ENCODE measurements at places on chromosomes 12 and 14.

- DNase-seq, result no peak
Observed at GRCh38 chr14:24430682-24431568, 1.2 kb downstream of the KHNYN start.

DNA sequence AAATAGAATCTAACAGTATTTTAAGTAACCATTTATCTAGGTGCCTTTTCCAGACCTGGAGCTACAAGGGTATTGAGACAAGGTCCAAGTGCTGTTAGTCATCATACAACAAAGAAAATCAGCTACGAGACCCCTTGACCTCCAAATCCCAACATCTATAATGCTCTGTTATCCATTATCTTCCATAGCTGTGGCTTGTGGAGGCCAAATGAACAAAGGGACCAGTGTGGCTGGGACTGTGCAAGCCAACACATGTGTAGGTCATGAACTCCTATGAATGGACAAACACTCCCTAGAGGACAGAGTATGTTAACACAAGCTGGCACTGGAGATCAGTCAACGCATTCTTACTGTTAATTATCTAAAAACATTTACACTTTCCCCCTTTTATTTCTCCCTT is 374.5 kb downstream of the EMP1 start:
- no peak for DNase-seq

GRCh38 chr12:132873724-132874123 is 13.7 kb downstream of the CHFR start:
- DNase-seq, result no peak

- no peak for DNase-seq
Observed at GRCh38 chr12:19741132-19741489, 301.8 kb downstream of the AEBP2 start.

DNA sequence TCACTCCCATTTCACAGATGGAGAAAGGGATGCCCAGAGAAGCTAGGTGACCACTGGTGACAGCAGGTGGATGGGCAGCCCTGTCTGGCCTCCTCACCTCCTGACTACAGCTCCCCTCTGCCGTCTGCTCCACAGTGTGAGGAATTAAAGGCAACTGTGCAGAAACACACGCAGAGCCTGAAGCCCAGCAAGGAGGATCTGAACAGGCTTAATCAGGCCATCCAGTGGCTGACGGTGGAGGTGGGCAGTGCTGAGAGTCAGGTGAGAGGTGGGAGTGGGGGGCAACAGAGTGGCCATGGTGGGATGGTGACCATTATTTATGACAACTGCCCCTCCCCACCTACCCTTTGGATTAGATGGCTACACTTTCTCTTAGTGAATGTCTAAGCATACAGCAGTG is 1.2 kb downstream of the KRT86 start:
- no peak for DNase-seq

- DNase-seq, result no peak
Observed at GRCh38 chr14:32121948-32122347, 44.8 kb downstream of the ARHGAP5 start.

- no peak for DNase-seq
Observed at GRCh38 chr14:60356386-60356785, 107.4 kb downstream of the PPM1A start.

DNA sequence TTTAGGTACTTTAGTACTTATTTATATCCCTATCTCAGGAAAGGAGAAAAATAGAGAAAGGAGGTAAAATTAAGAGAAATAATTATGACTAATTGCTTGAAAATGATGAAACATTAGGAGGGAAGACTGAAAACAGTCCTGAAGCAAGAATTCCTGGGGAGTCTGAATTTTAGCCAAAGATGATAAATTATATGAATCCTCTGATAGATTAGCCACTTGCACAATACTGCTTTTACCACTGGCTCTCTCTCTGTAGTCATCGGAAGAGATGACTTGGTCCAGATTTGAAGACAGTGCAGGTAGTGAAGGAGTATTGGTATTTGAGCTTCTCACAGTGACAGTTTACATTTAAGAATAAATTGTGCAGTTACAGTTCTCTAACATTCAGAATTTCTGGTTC is 83.8 kb upstream of the CLEC14A start:
- no peak for DNase-seq

- DNase-seq, result no peak
Observed at GRCh38 chr14:94337274-94337673, 14.1 kb upstream of the SERPINA6 start.

- no peak for DNase-seq
Observed at GRCh38 chr14:68519671-68520187, 273.1 kb downstream of the ZFP36L1 start.

DNA sequence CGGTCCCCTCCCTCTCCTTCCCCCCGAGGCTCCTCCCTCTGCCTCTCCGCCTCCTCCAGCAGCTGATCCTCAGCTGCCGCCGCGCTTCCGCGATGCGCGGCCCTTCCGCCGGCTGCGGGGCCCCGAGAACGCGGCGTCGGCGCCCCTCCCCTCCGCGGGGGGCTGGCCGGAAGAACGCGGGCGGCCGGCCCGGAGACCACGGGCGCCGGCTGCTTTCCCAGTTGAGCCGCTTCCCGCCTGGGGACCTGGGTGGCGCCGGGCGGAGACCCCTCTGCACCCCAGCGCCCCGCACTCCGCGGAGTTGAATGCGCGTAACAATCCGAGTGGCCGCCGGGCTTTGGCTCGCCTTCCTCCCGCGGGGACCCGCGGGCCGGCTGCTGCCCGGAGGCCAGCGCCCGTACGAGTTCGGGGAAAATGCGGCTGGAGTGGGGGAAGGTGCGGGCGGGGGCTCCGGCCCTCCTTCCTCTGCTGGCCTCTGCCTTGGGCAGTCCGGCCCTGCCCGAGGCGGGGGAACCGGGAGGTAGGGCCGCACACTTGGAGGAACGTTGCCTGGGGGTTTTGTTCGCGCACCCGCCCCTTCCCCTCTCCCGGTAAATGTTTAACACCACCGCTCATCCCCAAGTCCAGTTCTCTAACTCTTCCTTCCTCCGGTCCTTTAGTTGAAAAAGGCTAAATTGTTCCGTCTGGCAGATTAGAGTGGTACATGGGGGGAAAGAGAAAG is 393 bp upstream of the DCAF5 start:
- DNase-seq, result no peak

DNA sequence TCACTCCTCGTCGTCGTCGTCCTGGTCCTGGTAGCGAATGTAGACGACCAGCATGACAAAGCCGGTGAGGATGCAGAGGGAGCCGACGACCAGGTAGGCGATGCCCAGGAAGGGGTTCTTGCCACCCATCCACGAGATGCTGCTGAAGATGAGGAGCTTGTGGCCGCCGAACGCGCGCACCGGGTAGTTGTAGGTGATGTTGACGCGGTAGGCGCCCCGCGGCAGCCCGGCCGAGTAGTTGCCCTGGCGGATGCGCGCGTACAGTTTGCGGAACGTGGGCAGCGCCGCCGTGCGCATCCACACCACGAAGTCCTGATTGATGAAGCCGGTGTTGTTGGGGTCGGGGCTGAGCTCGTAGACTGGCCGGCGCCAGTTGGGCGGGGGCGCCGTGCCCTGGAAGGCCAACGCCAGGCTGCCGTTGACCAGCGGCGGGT is 1.0 kb downstream of the TMEM30B start:
- no peak for DNase-seq

- no peak for DNase-seq
Observed at GRCh38 chr14:72643317-72643801, 250.5 kb downstream of the DPF3 start.

DNA sequence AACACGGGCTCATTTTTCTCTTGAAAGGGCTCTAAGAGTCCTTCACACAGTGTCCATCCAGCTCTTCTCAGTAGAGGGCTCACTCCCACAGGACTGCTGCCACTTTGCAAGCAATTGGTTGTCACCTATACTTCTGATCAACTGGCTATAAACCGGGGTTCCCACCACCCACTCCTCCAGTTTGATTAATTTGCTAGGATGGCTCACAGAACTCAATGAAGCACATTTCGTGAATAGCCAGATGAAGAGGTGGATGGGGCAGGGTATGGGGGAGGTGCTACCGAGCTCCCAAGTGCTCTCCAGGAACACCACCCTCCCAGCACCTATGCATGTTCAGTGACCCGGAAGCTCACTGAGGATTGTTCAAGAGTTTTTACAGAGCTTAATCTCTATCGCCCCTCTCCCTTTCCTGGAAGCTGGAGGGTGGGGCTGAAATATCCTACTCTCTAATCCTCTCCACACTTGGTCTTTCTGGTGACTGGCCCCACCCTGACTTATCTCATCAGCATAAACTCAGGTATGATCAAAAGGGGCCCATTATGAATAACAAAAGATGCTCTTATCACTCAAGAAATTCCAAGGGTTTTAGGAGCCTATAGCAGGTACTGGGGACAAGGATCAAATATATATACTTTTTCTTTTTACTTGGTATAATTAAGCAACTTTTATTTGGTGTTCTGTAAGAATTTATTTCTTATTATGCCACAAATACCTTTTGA is 13.9 kb upstream of the EGLN3 start:
- DNase-seq, result no peak

GRCh38 chr12:76920172-76921099 is 41.6 kb upstream of the CSRP2 start:
- no peak for DNase-seq

DNA sequence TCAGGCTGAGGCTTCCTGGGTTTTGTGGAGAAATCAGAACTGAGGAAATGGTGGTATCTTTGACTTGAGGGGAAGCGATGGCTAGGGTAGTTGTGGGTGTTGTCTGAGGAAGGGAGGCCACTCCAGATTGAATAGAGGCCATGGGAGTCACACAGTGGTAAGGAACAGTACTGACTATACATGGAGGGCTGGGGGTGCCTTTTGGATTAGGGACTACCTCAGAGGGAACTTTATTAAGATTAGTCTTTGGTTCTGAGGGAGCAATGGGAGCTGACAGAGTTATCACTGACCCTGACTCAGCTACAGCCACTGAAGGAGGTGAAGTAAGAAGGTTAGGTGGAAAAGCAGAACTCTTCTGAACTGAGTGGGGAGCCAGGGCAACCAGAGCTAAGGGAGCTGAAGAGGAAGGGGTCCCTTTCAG is 4.4 kb downstream of the NACA start:
- peak; percentile 41 for DNase-seq

GRCh38 chr12:120278137-120279069 is 12.9 kb upstream of the PXN start:
- DNase-seq, result no peak

- peak; percentile 18 for DNase-seq
Observed at GRCh38 chr12:49352351-49352750, 5.7 kb downstream of the DNAJC22 start.

- DNase-seq, result no peak
Observed at GRCh38 chr12:27810756-27811155, 30.7 kb upstream of the MANSC4 start.

DNA sequence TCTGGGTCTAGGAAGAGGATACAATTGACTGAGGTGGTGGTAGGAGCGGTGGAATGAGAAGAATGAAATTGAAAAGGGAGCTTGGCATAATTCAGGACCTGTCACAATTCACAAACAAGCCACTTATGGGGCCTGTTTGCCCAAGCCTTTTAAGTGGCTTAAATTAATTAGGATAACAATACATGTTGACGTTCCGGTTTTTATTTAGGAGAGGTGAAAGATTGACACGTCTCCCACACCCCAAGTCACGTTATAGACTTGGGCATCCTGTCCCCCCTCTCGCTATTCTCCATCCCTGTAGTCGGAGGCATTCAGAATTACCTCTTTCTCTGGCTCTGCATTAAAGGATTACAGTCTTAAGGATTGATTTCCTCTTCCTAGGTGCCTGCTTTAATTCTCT is 954 bp upstream of the CALCOCO1 start:
- DNase-seq, result no peak

GRCh38 chr12:49059299-49060171 is 1.1 kb downstream of the KMT2D start:
- peak; percentile 75 for DNase-seq

DNA sequence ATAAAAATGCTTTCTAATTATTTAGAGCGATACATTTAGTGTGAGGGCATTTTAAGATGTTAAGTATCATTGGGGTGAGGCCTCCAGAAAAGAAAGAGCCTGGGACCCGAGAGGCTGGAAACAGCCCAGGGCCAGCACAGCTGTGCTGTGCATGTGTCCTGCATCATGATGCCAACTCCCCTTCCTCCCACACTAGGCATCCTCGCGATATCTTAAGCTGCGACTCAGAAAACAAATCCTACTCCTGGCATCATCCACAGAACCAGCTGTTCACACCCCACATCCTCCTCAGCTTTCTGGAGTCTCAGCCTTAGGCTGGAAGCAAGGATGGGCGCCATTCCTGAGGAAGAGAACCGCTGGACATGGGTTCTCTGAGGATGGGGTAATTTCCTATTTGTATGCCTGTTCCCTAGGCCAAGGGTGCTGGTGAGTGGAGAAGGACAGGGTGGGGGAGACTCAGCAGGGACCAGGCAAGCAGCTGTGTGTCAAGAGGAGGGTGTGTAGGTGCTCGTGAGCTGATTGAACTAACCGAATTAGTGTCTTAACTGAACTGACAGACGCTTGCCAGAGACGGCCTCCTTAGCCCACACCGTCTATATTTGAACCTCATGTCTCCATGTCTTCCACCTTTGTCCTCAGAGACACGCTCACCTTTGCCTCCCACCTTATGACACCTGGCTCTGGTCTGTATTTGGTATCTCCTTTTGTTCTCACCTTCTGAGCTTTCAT is 15.6 kb upstream of the MCRS1 start:
- DNase-seq, result no peak

GRCh38 chr12:76346798-76347420 is 1.3 kb downstream of the BBS10 start:
- DNase-seq, result no peak

DNA sequence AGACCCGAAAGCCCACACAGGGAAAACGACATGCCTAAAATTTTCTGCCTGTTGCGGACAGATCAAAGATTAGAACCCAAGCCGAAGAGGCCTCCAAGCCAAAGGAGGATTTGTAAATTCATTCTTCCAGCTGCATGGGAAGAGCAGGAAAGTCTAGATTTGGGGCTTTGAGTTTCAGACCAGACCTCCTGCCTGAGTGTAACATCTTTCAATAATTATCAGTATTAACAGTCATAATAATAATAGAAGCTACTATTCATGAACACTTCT is 1.7 kb upstream of the HSPB8 start:
- no peak for DNase-seq

DNA sequence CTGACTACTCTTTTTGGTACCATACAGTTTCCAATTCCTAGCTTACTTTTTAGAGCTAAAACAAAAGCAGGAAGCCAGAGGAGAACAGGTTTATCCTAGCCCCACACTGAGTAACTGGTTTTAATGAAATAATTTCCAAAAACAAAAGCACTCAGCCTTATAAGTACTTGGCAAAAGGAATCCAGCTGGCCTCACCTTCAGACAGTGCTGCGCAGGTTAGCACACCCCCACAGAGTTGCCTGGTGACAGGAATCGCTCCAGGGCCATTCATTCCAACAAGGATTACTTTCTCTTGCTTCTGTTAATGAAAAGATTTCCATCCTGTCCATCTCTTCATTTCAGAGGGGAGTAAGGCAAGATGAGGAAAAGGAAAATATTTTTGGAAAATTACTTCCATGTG is 84.6 kb downstream of the SCFD1 start:
- DNase-seq, result no peak

DNA sequence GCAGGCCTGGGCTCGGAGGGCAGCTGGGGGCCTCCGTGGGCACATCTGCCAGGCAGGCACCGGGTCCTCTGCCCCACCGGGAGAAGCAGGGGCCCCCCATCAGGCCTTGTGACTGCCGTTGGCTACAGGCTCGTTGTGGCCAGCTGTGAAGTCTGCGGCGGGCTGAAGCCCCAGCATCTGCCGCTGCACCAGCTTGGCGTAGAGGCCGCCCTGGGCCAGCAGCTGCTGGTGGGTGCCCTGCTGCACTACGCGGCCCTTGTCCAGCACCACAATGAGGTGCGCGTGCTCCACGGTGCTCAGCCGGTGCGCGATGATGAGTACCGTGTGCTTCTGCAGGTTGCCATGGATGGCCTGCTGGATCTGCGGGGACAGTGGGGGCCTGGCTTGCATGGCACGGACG is 33.9 kb upstream of the VPS37B start:
- DNase-seq, result no peak

GRCh38 chr12:104767261-104767660 is 190.8 kb downstream of the SLC41A2 start:
- DNase-seq, result no peak
